ENCODE measurements at places on chromosomes 11 and 22.

DNA sequence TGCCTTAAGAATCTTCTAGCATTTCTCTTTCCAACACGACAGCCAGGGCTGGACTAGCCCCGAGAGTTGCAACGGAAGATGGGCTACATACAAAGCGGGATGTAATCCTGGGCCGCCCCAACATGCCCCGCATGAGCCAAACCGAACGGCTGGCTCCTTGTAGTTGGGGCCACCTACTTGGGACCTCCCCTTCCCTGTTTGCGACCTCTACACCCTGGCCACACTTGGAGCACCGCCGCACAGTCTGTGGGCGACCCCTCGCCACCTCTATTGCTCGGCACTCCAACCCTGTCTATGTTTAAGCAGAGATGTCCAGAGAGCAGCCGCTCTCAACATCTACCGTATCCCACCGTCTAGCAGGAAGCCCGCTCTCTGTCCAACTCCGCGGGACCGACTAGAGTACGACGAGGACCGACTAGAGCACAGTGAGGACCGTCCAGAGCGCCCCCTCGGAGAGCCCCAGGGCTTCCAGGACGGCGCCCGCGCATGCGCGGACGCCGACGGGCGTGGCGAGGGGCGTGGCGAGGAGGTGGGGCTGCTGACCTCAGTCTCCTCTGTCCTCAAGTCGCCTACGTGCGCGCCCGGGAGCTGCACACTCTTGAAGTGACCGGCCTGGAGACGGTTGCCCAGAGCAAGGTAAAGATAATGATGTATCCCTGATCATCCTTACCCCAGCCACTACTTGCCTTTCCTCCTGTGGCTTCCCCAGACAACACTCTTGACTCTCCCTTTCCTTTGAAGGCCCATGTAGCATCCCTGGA is 32.3 kb downstream of the NEAT1 start:
- no peak for DNase-seq

- no peak for DNase-seq
Measured at GRCh38 chr11:82969811-82970210, 68.3 kb downstream of the DDIAS start.

DNA sequence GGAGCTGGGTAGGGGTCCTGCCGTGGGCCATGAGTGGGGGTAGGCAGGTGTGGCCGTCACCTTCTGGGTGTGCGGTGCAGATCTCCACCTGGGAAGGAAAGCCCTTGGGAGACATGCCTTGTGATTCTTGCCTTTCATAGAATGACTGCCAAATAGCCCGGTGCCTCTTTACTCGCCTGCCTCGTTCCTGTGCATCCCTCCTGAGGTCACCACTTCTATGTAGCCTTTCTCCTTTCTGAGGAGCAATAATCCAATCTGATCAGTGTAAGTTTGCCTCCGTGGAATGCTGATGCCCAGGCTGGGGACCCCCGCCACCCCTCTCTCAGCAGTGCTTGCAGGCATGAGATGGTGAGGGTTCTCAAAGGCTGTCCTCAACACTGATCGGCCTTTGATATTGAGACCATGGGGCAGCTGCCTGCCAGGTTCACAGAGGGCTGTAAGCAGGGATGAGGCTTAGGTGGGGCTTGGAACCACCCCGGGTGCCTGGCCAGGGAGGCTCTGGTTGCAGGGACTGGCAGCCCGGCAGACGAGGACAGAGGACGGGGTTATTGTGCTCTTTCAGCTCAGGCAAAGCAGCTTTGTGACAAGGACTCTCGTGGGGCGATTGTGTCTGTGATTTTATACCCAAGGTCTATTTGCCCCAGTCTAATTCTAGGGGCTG is 86.1 kb upstream of the WNT7B start:
- no peak for DNase-seq

DNA sequence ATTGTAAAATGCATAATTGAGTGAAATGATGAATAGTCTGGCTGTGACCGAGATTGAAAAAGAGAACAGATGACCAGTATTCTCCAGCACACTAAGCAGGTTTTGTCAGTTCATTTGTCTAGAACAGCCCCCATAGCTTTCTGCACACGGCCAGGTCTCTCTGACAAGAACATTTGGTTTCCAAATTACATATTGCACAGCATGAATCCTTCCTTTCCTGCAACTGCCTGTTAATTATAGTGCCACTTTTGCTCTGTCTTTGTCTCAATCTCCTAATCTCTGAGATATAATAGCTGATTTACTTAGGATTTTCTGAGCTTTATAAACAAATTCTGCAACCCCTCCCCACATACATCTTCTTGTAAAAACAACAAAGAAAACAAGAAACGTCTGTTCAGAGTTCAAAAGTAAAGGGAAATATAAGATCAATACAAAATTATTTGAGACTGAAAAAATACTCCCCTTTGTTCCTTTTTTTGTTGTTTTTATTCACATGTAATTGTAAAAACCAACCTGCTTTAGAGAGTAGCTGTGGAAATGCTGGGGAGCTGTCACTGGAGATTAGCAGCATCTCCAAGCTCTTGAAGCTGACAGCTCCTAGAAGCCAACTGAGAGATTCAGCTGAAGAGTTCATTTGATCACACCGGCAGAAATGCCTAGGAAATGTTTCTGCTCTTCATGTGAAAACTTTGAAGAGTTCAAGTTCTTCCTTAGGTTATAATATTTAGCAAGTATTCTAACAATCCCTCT is 998.1 kb downstream of the DLG2 start:
- no peak for DNase-seq

DNA sequence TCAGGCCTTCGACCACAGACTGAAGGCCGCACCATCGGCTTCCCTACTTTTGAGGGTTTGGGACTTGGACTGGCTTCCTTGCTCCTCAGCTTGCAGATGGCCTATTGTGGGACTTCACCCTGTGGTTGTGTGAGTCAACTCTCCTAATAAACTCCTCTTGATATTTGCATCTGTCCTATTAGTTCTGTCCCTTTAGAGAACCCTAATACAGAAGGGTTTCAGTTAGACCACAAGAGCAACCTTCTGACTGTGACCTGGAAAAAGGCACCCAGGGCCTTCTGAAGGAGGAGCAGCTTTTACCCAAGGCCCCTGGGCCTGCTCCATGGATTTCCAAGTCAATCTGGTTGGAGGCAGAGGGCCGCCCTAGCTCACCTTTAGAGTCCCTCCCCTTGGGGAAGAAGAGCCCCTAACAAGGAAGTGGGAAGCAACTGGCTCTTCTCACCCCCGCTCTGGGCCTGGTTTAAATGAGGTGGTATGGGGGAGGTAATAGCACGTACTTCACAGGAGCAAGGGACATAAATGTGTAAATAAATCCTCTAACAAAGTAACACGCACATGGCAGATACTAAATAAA is 11.2 kb upstream of the CHST1 start:
- no peak for DNase-seq
